Stimulated activated CD4-positive, alpha-beta T cell treated with anti-CD3 and anti-CD28 coated beads, Interleukin-1b, Interleukin-23, amount 100 ng/mL, for 24 hours (primary cell): ENCODE measurements at places on chromosomes 6 and 20.

- DNase-seq = no peak
Observed at GRCh38 chr20:286508-286907, 4.0 kb downstream of the C20orf96 start.

DNA sequence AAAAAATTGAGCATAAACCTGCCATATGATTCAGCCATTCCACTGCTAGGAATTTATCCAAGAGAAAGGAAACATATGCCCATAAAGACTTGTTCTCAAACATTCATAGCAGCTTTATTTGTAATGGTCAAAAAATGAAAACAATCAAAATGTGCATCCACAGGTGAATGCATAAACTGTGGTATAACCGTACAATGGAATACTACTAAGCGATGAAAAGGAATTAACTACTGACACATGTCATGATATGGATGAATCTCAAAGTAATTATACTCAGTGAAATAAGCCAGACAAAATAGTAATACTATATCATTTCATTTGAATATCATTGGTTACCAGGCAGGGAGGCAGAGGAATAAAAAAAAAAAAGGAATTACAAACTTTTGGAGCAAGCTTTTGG is 25.8 kb upstream of the BRPF3 start:
- DNase-seq = no peak

- DNase-seq = no peak
Observed at GRCh38 chr6:56101141-56101553, 146.2 kb downstream of the COL21A1 start.

DNA sequence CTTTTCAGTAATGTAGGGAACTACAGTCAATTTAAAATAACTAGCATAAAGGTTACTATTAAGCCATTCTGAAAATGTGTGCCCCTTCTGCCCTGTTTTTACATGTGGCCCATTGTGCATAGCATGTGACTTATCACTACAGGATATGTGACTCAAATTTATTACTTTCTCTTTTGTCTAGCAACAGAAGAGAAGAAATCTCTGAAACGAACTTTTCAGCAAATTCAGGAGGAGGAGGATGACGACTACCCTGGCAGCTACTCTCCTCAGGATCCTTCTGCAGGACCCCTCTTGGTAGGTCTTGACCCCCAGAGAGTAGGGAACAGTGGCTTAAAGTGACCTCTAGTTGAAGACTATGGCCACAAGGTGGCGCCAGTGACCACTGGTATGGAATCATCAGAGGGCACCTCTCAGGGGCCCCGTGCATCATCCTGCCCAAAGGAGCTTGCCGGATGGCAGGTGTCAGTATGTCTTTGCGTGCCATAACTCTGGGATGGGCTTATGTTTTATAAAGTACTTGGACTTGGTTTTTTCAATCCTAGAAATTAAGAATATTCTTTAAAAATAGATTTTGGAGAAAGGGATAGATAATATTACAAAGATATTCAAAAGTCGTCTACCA is 23.9 kb downstream of the RPRD1B start:
- DNase-seq = peak; percentile 58

DNA sequence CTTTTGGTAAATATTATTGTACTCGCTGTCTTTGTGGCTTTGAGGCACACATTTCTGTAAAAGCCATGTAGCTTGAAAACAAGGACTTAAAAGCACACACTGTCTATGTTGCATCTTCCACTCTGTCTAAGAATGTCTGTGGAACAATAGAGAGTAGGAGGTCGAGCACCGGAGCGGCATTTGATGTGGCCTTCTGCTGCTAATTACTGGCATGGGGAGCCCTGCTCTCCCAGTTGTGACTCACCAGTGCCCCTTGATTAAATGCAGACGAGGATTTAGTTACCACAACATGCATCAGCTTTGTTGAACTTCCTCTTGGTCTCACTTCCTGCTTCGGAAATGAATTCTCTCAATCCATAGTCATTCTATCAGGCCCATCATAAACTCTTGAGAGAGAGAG is 680.7 kb upstream of the SLC35B3 start:
- no peak for DNase-seq

DNA sequence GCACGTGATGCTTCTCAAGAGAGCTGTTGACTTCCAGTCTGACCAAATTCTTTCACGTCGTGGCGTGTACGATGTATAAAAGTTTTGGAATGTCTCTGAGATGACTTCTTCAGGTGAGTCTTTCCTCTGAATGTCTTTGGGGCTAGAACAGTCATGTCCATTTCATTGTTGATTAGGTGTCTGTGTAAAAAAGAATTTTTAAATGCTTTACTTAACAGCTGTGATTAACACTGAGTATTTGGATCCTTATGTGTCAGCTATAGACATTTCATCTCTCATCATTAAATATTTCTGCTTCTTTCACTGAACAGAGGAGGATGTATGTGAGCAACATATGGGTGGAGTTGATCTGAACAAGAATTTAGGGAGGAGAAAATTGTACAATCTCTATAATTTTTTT is 29.3 kb upstream of the KIF13A start:
- DNase-seq = no peak

DNA sequence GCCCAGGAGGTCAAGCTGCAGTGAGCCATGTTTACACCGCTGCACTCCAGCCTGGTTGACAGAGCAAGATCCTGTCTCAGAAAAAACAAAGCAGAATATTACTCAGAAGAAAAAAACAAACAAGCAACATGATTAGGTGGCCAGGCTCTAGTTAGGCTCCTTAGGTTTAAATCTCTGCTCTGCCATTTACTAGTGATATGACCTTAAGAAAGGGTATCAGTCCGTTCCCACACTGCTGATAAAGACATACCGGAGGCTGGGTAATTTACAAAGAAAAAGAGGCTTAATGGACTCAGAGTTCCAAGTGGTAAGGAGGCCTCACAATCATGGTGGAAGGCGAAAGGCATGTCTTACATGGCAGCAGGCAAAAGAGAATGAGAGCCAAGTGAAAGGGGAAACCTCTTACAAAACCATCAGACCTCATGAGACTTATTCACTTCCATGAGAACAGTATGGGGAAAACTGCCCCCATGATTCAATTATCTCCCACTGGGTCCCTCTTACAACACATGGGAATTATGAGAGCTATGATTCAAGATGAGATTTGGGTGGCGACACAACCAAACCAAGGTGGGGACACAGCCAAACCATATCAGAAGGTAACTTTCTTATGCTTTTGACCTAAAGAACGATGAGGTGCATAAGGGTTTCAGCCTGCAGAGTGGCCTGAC is 2.4 kb upstream of the LTV1 start:
- no peak for DNase-seq

DNA sequence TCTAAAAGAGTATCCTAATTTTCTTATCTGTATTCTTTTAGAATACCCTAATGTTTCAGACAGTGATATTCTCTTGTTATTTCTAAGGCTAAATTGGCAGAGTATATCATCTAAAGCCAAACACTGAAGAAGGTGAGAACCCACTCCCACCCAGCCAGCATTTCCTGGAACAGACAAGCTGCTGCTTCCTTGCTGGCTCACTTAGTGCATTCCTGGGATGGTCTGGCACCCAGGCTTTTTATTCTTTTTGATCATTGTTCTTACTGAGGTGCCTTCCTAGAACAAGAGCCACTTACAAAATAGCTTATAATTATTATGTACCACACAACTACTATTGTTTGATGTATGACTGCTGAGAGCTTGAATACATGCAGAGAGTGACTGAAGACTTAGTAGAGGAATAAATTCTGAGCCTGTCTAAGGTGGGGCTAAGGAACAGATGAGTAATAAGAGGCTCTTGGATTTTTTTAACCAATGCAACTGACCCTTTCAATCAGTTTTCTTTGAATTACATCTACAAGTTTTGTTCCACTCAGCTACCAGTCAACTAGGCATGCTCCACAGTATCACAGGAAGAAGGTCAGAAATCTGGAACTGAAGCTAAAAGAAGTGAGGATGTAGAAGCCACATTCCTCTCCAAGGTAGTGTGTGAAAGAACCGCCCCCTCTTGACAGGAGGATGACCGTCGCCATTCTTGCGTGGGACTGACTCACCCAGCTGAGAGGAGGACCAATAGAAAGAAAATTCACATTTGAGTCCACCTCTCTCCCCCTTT is 30.1 kb downstream of the PRPH2 start:
- no peak for DNase-seq

- no peak for DNase-seq
Observed at GRCh38 chr20:59725476-59726280, 121.3 kb downstream of the PHACTR3 start.

DNA sequence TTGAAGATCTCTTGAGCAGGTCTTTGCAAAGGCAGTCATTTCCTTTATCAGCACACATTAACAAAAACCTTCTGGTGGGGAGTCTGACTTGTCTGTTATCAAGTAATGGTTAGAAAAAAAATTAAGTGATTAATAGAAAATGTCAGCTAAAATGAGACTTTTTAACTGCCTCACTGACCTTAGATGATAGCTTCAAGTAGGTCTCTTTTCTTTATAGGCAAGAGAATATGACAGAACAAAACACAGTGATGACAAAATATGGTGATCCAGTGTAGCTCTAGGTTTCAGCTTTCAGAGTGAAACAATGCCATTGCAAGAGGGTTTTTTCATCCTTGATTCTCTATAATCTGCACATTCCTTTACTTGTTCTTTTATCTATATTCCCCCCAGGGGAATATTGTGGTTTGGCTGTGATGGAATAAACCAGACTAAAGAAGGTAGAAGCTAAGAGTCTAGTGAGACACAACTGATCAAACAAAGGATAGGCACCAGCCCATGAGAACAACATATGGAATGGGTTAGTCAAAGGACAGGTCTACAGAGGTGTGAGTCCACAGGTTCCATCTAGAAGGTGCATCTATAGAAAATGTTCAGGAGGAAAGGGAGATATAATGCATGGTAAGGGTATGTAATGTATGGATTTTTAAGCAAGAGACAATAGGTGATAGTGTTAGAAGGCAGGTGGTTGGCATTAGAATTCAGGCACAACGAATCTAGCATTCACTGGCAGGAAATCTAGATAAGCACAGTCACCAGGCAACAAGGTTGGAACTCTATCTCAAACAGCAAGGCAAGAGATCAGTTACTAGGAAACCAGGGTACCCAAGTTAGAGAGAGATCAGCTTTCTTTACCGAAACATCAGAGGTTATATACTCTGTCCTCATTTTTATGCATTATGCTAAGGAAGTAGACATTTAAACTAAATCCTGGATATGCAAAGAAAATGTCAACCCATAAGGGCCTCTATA is 228.9 kb upstream of the SMLR1 start:
- DNase-seq = no peak

DNA sequence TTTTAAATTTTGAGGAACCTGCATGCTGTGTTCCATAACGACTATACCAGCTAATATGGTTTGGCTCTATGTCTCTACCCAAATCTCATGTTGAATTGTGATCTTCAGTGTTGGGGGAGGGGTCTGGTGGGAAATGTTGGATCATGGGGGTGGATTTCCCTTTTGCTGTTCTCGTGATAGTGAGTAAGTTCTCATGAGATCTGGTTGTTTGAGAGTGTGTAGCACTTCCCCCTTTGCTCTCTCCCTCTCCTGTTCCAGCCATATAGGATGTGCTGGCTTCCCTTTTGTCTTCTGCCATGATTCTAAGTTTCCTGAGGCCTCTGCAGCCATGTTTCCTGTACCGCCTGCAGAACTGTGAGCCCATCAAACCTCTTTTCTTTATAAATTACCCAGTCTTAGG is 61.8 kb upstream of the NEDD9 start:
- no peak for DNase-seq

DNA sequence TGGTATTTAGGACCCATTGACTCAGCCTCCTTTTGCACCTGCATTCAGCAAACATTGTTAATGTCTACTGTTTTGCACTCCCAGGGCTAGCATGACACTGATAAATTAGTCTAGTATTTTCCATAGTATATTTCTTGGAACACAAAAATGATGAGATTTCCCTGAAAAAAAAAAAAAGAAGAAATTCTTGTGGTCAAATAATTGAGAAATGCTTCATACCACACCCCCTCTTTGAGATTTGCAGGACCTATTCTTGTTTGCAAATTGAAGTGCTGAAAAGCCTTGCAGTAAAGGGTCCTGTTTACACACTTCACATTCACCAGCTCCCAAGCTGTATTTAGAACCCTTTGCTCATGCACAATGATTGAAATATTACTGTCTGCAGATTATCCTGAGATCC is 36.3 kb upstream of the CLIC5 start:
- no peak for DNase-seq

DNA sequence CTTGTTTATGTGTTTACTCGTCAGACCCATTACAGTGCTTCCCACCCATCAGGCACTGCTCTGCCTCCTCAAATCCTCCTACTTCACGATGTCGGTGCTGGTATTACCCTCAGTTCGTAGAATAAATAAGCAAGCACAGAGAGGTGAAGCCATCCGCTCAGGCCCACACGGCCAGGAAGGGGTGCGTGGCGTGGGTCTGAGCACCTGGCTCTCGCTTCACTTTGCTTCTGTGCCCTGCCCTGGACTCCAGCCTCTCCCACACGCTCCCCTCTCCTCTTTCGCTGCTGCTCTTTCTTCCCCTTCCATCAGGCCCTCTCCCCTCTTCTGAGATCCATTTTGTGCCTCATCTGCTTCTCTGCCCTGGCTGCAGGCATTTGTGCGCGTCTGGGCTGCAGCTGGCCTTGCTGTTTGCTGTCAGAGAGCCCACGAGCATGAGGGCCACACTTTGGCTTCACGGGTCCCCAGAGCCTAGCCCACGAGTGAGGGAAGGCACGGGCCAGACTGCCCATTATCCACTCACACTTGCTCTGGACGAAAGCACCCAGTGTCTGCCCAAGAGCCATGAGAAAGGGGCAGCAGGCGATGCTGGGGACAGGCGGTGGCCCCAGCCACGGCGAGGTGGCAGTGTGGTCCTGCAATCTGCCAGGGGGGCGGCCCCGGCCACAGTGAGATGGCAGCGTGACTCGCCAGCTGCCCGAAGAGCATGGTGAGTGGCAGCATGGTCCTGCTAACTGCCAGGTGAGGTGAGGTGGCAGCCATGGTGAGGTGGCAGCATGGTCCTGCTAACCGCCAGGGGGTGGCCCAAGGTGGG is 96.2 kb upstream of the MPC1 start:
- DNase-seq = no peak

DNA sequence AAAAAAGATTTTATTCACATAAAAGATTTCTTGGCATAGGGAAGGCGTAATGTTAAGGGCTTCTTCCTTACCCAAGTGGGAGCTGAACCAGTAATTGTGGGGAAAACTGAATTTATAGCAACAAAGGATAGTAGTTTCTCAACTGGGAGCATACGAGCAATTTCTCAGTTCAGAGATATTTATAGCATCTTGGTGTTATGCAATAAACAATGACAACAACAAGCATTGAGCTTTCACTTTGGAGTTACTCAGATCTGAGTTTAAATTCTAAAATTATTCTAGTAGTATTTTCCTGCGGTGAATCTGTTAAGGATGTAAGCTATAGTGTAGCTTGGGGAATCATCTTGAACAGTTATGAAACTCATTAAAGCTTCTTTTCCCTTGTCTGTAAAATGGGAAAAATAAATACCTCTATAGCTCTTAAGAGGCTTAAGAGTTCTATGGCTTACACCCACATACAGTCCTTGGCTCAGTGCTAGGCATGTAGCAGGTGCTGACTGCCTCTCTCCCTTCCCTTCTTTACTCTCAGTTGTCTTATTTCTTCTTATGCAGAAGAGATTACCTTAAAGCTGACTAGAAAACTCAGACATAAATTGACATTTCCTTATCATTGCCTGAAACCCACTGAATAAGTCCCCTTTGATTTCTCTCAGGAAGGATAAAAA is 58.8 kb downstream of the SAMD5 start:
- no peak for DNase-seq
